Stimulated activated CD4-positive, alpha-beta T cell treated with anti-CD3 and anti-CD28 coated beads, Interleukin-1b, Interleukin-23, amount 100 ng/mL, for 1 hour (primary cell): ENCODE measurements at places on chromosomes 3 and 15.

DNA sequence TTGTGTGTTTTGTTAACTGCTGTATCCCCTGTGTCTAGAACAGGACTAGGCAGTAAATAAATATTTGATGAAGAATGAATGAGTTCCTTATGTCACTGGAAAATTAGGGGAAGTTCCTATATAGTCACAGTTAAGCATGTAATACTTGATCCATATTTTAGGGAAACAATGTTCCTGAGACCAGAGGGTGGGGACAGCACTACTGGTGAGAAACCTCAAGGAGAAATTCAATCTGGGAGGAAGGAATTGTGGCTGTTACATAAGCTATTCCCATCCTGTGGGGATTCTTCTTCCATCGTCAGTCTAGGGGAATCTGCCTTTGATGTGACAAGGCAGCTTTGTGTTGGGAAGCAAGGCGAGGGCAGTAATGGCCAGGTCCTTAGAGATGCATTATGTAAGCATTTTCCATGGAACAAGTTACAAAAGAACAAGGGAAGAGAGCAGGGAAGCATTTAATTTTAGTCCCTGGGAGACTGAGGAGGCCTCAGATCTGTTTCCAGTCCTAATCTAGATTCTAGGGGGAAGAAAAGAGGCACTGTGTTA is 219.3 kb upstream of the TTC14 start:
- DNase-seq = no peak

DNA sequence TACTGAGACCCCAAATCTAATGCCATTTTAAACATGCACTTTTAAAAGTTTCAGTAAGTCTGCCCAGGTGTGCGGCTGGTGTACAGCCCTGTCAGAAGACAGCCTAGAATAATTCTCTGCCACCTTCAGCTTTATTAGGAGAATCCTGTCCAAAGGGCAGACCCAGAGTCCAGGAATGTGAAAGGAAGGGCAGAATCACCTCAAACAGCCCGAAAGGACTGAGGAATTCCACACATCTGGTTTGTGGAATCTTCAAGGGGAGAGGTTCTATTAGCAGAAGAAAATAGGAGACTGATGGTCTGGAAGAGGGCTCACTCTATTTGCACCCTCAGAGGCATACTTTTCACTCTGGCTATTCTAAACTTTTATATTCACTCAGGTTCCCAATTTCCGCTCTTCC is 46.6 kb downstream of the TYRO3 start:
- DNase-seq = no peak

- no peak for DNase-seq
Observed at GRCh38 chr3:135891121-135891520, 74.4 kb upstream of the PPP2R3A start.

- DNase-seq = no peak
Observed at GRCh38 chr3:66778777-66779176, 219.3 kb upstream of the KBTBD8 start.

GRCh38 chr3:194376241-194376560 is 6.7 kb upstream of the LRRC15 start:
- DNase-seq = no peak

DNA sequence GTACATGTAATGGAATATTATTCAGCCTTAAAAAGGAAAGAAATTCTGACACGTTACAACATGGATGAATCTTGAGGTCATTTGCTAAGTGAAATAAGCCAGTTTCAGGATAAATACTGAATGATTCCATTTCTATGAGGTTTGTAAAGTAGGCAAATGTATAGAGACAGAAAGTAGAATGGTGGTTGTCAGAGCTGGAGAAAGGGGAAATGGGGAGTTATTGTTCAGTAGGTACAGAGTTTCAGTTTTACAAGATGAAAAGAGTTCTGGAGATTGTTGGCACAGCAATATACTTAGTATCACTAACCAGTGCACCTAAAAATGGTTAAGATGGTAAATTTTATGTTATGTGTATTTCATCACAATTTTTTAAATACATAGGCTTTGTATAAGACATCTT is 60.6 kb downstream of the USP8 start:
- DNase-seq = no peak

- DNase-seq = no peak
Observed at GRCh38 chr15:40436892-40437751, 3.6 kb upstream of the BAHD1 start.

- no peak for DNase-seq
Observed at GRCh38 chr15:96160800-96161199, 169.7 kb upstream of the NR2F2 start.

DNA sequence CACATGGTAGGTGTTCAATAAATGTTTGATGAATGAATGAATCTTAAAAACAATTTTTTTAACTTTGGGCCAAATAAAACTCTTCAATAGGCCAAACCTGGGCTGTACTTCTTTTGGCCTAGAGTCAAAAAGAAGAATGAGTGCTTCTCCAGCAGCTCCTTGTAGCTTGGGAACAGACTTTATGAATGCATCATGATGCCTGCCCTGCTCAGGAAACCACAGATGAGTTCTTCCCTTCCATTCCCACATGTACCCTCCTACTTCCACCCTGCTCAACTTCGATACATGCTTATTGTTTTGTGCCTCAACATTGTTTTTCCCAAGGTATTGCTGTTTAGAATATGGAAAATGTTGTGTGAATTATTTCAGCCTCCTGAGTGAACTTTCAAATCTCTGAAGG is 87.0 kb downstream of the FILIP1L start:
- no peak for DNase-seq

DNA sequence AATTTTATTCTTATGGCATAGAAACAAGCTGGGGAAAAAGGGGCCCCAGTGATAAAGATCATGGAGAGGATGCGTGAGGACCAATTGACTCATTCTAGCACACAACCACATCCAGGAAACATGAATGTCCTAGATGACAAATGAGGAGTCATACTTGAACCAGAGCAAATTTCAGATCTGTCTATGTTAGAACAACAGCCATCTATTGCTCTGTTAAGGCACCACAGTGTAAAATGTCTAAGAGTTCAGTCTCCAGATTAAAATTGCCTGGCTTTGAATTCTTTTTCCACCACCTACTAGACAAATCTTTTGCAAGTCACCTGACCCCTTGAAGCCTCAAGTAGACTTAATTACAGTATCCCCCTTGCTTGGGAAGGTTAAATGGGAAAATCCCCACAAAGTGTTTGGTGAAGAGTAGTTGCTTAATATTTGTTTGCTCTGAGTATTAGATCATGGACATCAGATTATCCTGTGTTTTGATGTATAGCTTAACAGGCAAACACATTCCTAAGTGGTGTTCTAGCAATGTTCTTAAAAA is 258.7 kb upstream of the TGFBR2 start:
- DNase-seq = no peak

- DNase-seq = no peak
Observed at GRCh38 chr15:72604794-72605193, 49.7 kb upstream of the GOLGA6B start.

GRCh38 chr3:111955876-111956275 is 22.9 kb upstream of the ABHD10 start:
- no peak for DNase-seq

GRCh38 chr3:12553921-12554391 is 2.9 kb upstream of the MKRN2 start:
- no peak for DNase-seq
